ENCODE measurements at places on chromosomes 12 and 14.

DNA sequence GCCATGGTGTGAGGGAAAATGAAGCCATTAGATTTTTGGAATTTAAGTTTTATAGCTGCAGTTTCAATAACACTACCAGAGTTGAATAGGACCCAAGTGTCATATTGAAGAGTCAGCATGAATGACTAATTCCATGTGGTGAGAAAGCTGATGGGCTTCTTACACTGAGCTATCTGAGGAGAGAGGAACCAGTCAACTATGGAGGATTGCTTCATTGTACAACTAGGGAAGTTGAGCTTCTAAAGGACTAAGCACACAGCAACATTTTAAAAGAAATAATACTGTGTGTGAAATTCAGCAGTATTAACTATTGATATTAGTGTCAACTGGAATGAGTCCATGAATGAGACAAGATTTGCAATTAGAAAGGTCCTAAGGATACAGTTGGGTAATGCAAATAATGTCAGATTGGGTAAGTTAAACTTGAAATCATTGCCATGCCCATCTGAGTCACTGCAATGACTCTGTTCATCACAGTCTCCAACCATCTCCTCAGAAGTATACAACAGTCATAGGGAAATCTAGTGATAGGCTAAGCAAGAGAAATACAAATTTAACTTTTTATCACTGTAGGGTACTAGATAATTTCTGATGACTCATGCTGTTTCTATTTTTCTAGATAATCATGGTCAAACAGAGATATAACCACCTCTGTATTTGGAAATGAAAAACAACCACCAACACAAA, 394.2 kb downstream of the FSCB start:
- H3K27me3 ChIP-seq: no peaks in the 10 kb centered on the region
- H3K36me3 ChIP-seq: no peaks in the 10 kb centered on the region
- H3K4me3 ChIP-seq: no peak overlapping the region
- no peak for DNase-seq
- H3K27ac ChIP-seq: no peak overlapping the region

- no peaks in the 10 kb centered on the region for H3K4me1 ChIP-seq
- no peak overlapping the region for H3K27ac ChIP-seq
- no peaks in the 10 kb centered on the region for H3K36me3 ChIP-seq
These were observed 219.0 kb downstream of the NTF3 start for GRCh38 chr12:5650829-5651461.

- no peaks in the 10 kb centered on the region for H3K27me3 ChIP-seq
- no peak overlapping the region for H3K27ac ChIP-seq
- H3K4me3 ChIP-seq: no peak overlapping the region
- H3K36me3 ChIP-seq: no peaks in the 10 kb centered on the region
- DNase-seq: no peak
- peaks cover 19% of the 10 kb centered on the region for H3K4me1 ChIP-seq
These were observed 65.9 kb downstream of the DAAM1 start for GRCh38 chr14:59254146-59254910.

- H3K27ac ChIP-seq: no peak overlapping the region
- no peak overlapping the region for H3K4me3 ChIP-seq
- peaks cover 15% of the 10 kb centered on the region for H3K27me3 ChIP-seq
- DNase-seq: no peak
- H3K36me3 ChIP-seq: no peaks in the 10 kb centered on the region
- H3K4me1 ChIP-seq: no peaks in the 10 kb centered on the region
These were observed 188.6 kb downstream of the EGLN3 start for GRCh38 chr14:33762161-33762851.

DNA sequence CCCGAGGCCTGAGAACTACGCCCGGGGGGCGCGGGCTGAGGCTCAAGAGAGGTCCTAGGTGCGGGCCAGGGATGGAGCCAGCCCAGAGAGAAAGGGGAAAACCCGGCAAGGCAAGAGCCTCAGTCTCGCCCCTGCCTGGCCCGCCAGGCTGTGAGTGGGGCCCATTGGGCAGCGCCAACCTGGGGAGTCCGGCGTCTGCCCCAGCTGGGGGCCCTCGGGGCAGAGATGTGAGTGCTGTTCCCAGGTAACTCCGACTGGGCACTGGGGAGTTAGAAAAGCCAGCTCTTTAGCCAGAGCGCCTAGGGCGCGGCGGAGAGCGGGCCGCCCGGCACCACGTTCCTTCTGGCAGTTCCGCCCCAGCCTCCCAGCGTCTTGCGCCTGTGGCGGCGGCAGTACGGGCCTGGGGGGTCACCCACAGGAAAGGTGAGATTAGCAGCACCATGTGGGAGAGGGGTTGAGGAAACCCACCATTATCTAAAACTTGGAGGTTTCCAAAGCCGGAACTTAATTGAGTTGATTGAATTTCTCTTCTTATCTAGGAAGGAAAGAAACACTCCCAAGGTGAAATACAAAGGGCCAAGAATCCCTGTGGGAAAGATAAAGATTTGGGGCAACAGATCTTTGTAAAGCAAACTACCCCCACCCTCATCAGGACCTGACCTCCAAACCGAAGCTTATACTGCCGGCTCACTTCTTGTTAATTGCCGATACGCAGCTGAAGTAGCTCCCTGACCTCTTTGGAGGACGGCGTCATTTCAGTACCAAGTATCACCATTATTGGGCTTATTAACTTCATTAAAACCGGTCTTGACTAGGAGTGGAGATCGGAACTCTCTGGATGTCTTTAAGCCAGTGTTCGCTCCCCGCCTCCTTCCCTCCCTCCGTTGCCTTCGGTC, 11.6 kb downstream of the OTX2 start:
- no peak overlapping the region for H3K27ac ChIP-seq
- H3K36me3 ChIP-seq: no peaks in the 10 kb centered on the region
- peaks cover 12% of the 10 kb centered on the region for H3K4me1 ChIP-seq
- DNase-seq: no peak
- no peak overlapping the region for H3K4me3 ChIP-seq
